ENCODE measurements at places on chromosomes 2 and 18. TPM values are rescaled to one million over a fixed set of nuclear protein-coding genes. Genes with fewer than 3 reads are reported as not detected.

ZSCAN30 gene
- total RNA-seq = 41.0 TPM

LYG2 gene
- total RNA-seq = not detected

SMAD4 gene
- total RNA-seq = 121 TPM

ALPI gene
- not detected for total RNA-seq

- DNase-seq = no peak
These were observed 111.4 kb downstream of the METTL4 start for GRCh38 chr18:2459886-2460285.

CHN1 gene
- total RNA-seq = 212 TPM

Measured in glutamatergic neuron (in vitro differentiated cells).